Left ventricle myocardium inferior (tissue), 1 donor: ENCODE measurements at places on chromosomes 1 and 21. TPM values are rescaled to one million over a fixed set of nuclear protein-coding genes. Genes with fewer than 3 reads are reported as not detected.
A peak's percentile ranks its signal among the peaks of the same experiment; 100 is the strongest.

CREG1 gene
- total RNA-seq, result 81.3 TPM

CLCN6 gene
- 16.1 TPM for total RNA-seq

- no peak for DNase-seq
Observed at GRCh38 chr1:192538407-192539296, 36.9 kb upstream of the RGS1 start.

GRCh38 chr1:46036894-46037839 lies 95.3 kb downstream of the PIK3R3 start:
- DNase-seq, result peak; percentile 84

GRCh38 chr1:7042322-7043190 lies 257.3 kb downstream of the CAMTA1 start:
- no peak for DNase-seq

NID1 gene
- total RNA-seq, result 40.4 TPM

CLK2 gene
- 18.1 TPM for total RNA-seq

- DNase-seq, result peak; percentile 32
Observed at GRCh38 chr1:212671342-212672031, 28.2 kb downstream of the BATF3 start.

- DNase-seq, result no peak
Observed at GRCh38 chr1:228059634-228060457, 22.7 kb upstream of the ARF1 start.

DNA sequence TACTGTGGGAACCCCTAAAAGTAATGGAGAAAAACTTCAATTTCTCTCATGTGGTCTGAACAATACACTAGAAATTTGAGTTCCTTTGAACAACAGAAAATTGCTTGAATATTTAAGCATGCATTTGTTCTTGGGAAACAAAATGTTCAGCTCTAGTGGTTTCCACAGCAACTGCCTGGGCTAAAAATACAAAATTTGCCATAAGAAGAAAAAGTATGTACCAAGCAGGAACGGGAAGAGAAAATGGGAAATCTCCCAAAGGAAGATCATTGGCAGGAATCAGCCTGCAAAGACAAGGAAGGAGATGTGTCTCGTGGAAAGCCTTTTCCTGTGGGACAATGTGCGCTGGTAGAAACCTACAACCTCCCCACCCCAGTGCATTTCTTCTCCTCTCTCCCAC lies 119.0 kb upstream of the DPT start:
- DNase-seq, result no peak

- DNase-seq, result no peak
Observed at GRCh38 chr1:104874044-104874443, 1124.3 kb downstream of the AMY1C start.

DDR2 gene
- 26.9 TPM for total RNA-seq

CCDC27 gene
- 0.08 TPM for total RNA-seq

DNA sequence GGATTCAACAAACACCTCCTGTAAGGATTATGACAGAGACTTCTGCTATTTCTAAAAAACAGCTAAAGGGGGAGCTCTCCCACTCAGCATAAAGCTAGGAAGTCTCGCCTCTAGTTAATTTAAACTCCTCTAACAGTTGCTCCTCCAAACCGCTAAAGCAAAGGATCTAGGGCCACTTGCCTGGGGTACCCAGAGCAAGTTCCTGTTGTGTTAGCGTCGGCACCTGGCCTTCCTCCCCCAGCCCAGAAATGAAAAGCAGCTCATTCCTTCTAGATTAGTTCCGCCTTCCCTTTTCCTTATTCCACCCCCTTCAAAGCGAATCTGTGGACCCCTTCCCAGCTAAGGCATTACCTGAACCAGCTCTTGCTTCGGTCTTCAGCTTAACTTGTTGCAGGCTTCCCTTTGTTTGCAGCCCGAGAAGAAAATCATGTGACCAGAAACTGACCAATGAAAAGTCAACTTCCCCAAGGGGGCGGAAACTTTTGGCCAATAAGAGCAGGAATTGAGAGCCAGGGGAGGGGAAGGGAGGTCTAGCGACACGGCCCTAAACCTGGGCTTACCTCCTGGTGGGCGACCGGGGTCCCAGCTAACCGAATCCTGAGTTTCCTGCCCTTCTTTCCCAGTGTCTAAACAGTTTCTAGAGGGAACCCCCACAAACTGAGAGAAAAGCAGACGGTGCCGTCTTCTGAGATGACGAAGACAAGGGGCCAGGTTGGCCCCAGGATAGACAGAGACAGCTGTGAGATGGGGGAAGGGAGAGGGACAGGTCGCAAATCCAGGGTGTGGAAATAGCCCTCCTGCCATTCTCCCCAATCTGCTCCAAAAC lies at the start of gene PBXIP1:
Gene PBXIP1, minus strand, starts transcription at position 382 of the 826 bp plus-strand sequence. CDS start 2,378 bp downstream, outside the sequence.
- peak; percentile 45 for DNase-seq

GRCh38 chr1:9594471-9595155 lies 5.9 kb downstream of the TMEM201 start:
- no peak for DNase-seq

GRCh38 chr1:145729666-145730436 lies 10.6 kb downstream of the CD160 start:
- no peak for DNase-seq

DNA sequence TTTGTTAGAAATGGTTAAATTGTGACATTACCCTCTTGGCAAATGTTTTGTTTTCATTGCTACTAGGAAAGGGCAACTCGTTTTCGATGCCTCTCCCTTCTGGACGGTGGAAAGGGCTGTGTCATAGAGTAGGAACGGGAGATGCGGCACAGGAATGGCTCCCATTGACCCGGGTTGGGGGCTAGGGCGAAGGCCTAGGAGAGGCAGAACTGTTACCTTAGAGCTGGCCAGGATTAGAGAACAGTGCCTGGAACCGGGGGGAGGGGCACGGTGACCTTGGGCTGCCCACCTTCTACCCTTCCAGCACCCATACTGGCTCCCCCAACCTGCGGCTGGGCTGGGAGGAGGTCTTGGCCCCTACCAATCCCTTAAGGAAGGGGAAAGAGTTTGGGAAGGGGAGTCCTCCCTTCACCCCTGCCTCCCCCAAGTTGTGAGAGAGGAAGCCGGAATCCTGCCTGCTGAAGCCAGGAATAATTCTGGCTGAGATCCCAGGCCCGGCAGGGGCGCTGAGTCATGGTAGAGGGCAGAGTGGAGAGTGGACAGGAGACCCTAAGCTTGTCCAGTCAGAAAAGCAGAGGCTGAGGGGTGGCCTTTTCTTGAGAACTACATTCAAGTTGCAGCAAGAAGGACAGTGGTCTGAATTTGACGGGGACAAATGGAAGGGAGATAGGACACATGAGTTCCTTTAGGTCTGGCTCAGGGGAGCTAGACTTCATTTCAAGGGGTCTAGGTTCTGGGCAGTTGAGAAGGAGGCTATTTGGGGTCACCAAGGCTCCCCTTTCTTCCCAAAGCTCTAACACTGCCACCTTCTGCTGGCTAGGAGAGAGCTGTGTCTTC lies 8.2 kb downstream of the LMNA start:
- peak; percentile 85 for DNase-seq

DNA sequence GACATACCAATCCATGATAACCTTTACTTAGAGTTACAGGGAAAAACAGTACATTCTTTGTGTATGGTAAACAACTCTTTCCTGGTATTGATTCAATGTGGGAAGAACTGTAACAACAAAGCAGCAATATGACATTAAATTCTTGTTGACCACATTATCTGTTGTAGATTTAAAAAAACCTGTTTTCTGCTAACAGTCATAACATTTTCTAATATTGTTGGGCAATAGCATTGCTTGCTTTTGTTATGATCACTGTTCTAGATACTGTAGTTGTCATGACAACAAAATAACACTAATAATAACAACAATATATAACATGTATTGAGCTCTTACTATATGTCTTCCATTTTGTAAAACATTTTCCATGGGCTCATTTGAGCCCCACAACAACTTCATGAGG lies 54.2 kb downstream of the PDE4B start:
- DNase-seq, result no peak

DNAH14 gene
- total RNA-seq, result 3.0 TPM

TNNT2 gene
- 8,708 TPM for total RNA-seq

DNA sequence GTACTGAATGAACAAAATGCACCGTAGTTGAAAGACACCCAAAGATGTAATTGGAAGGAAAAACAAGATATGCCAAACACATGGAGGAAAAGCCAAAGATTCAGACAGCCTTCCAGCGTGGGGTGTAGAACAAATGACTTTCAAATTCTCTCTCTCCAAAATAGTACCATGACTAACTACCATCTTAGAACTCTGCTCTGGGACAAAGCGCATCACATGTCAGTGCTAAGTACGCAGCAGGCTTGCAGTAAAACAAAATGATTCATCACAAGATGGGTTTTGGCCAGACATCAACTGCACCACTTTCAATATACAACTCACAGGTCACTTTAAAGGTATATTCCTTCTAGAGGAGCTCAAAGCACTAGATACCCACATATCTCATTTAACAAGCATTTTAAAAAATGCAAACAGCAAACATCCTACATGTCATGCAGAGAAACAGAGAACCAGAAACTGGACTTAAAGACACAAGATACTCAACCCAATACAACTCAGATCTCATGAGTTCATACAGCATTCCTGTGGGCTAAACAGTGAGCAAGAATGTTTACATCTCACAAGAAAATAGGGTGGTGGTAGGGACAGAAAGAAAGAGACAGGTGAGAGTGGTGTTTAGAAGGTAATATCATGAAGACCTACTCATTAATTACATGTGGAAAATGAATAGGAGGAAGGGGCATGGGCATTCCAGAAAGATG lies 75.7 kb downstream of the BCAR3 start:
- DNase-seq, result no peak

NMNAT1 gene
- total RNA-seq, result 22.2 TPM

WNT9A gene
- total RNA-seq, result 4.8 TPM

- no peak for DNase-seq
Observed at GRCh38 chr1:154466206-154466605, 35.8 kb upstream of the TDRD10 start.

FCRL4 gene
- not detected for total RNA-seq

DNA sequence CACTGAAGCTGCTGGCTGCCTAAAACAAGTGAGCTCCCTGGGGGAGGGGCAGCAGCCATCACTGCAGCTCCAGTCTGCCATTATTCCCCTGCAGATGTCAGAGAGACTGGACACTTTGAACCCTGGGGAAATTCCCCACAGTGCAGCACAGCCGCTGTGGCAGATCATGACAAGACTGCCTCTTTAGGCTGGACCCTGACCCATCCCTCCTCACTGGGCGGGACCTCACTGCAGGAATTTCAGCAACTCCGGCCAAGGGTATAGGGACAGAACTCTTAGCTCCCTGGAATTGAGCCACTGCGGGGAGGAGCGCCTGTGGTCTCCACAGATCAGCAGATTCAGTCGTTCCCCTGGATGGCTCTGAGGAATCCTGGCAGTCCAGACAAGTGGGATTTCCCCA lies 964.6 kb downstream of the BRINP3 start:
- no peak for DNase-seq

- DNase-seq, result no peak
Observed at GRCh38 chr1:162765788-162766187, 24.7 kb upstream of the HSD17B7 start.

GRCh38 chr21:34141373-34141772 lies 68.0 kb downstream of the MRPS6 start:
- no peak for DNase-seq

DNA sequence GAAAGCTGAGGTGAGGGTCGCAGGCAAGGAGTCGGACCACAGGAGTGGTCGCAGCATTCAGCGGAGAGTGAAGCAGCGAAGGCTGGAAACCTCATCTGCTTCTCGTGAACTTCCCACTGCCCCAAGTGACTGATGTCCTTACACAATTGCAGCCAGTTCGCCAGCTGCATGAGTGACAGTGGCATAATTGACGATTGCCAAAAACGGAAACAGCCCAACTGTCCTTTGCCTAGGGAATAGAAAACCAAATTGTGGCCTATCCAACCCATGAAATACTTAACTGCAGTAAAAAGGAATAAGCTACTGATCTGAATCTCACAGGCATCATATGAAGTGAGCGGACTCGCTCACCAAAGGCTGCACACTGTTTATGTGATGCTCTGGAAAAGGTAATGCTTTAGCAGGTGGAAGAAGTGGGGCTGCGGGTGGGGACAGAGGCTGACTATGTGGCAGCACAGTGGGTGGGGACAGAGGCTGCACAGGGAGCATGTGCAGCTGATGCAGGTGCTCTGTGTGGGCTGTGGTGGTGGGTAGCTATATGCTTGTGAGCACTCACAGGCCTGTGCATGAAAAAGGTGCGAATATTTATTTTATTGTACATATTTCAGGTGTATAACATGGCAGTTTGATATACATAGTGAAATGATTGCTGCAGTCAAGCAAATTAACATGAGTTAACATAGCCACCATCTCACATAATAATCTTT lies 4.2 kb upstream of the NLRP3 start:
- no peak for DNase-seq

DNA sequence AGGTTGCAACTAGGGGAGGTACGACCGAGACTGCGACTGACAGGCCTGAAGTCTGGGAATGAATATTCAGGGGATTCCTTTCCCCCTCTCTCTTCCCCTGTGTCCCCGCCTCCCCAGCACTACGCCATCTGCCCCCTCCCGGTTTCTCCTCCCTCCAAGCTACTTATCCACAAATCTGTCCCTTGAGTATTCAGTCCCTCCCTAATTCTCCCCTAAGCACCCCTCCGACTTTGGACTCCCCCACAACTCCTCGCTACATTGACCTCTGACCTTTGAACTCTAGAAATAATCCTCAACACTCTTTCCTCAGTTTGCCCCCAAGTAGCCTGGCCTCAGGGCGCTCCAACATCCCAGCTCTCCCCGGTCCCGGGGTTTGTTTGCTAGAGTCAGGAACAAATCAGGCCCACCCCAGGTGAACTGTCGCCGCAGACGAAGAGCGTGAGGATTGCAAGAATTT lies 393 bp downstream of the LYSMD1 start:
- DNase-seq, result peak; percentile 57

GRCh38 chr1:169867012-169867675 lies 26.6 kb downstream of the SCYL3 start:
- no peak for DNase-seq

DNA sequence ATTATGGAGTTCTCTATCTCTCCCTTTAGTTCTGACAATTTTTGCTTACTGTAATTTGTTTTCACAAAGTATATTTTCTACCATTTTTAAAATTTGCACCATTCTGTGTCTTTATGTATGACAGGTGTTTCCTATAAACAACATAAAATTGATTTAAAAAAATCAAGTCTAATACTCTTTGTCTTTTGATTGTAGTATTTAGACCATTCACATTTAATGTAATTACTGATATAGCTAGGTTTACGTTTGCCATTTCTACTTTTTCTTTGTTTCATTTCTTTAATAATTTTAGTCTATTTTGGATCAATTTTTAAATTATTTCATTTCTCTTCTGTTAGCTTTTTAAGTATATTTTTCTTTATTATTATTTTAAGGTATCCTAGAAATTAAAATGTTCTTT lies 44.4 kb upstream of the LCE5A start:
- DNase-seq, result no peak

CELA3B gene
- total RNA-seq, result not detected

FAM72C gene
- total RNA-seq, result not detected

GRCh38 chr1:22794647-22795365 lies 84.2 kb downstream of the EPHB2 start:
- peak; percentile 38 for DNase-seq

- DNase-seq, result no peak
Observed at GRCh38 chr1:11985851-11986250, 5.6 kb downstream of the MFN2 start.

POU2F1 gene
- total RNA-seq, result 7.5 TPM
